ENCODE measurements at places on chromosomes 7 and 10. TPM values are rescaled to one million over a fixed set of nuclear protein-coding genes. Genes with fewer than 3 reads are reported as not detected.

Gene ITIH5
- not detected for total RNA-seq

Gene C10orf105
- total RNA-seq, result under 0.01 TPM

Gene ATRNL1
- under 0.01 TPM for total RNA-seq

Gene ACSM6
- not detected for total RNA-seq

Gene LRRC18
- total RNA-seq, result not detected

Gene SEM1
- 25.7 TPM for total RNA-seq

Gene PPP1R17
- total RNA-seq, result not detected

Gene CLRN3
- total RNA-seq, result not detected

Gene LIPM
- not detected for total RNA-seq

Gene SLC26A3
- total RNA-seq, result not detected

Gene OR6V1
- not detected for total RNA-seq

Gene SGCE
- total RNA-seq, result 59.4 TPM

Gene HSPA12A
- 0.29 TPM for total RNA-seq

Gene LRRC72
- not detected for total RNA-seq

Gene COL28A1
- not detected for total RNA-seq

Gene HOXA13
- not detected for total RNA-seq

Gene ICA1
- total RNA-seq, result 52.3 TPM

Gene ASAH2
- total RNA-seq, result 0.86 TPM

Gene NFKB2
- total RNA-seq, result 27.1 TPM

Gene EGFR
- 3.6 TPM for total RNA-seq

Gene SPDYE2B
- total RNA-seq, result not detected

Gene PTN
- total RNA-seq, result not detected

Gene STOX1
- under 0.01 TPM for total RNA-seq

Gene FAM221A
- 2.6 TPM for total RNA-seq

Gene PKD2L1
- total RNA-seq, result not detected

Gene TMEM184A
- total RNA-seq, result 0.33 TPM

Gene PRLHR
- not detected for total RNA-seq

Gene NANOS1
- 0.48 TPM for total RNA-seq

Gene NRAP
- total RNA-seq, result not detected

Gene IGF2BP3
- 128 TPM for total RNA-seq

Gene ARHGAP21
- 153 TPM for total RNA-seq

Gene CEP55
- 18.9 TPM for total RNA-seq

Gene GOLGA7B
- total RNA-seq, result not detected

Gene CALY
- total RNA-seq, result not detected

Gene KIN
- 5.3 TPM for total RNA-seq

Gene CALML5
- not detected for total RNA-seq

Gene PTF1A
- total RNA-seq, result not detected

Gene CHPF2
- total RNA-seq, result 91.5 TPM

Gene ZC3HAV1
- 58.1 TPM for total RNA-seq

Gene GRM3
- not detected for total RNA-seq

Gene PLAU
- total RNA-seq, result 51.2 TPM

Gene CPED1
- 2.5 TPM for total RNA-seq

Gene KEL
- not detected for total RNA-seq

Gene PRSS58
- not detected for total RNA-seq

Gene NODAL
- total RNA-seq, result not detected

Gene CPN1
- not detected for total RNA-seq

Gene STEAP4
- total RNA-seq, result not detected

Gene TMEM196
- not detected for total RNA-seq

Gene RASA4B
- 3.8 TPM for total RNA-seq

Gene KMT2E
- 101 TPM for total RNA-seq

Gene PCDH15
- 0.19 TPM for total RNA-seq

Gene LIPJ
- total RNA-seq, result not detected

Gene OPN4
- total RNA-seq, result not detected

Gene PLAC9
- 2.3 TPM for total RNA-seq

Gene C10orf67
- not detected for total RNA-seq

Gene ZNF727
- not detected for total RNA-seq

Gene TEX36
- not detected for total RNA-seq

Gene BAG3
- 25.5 TPM for total RNA-seq

Gene FAM25A
- not detected for total RNA-seq

Gene ITPRID1
- total RNA-seq, result not detected

All from vein endothelial cell (primary cell).